ENCODE measurements at places on chromosomes 11 and 22.
A peak's percentile ranks its signal among the peaks of the same experiment; 100 is the strongest.

- no peak for DNase-seq
Measured at GRCh38 chr22:40194656-40195055, 16.9 kb downstream of the TNRC6B start.

DNA sequence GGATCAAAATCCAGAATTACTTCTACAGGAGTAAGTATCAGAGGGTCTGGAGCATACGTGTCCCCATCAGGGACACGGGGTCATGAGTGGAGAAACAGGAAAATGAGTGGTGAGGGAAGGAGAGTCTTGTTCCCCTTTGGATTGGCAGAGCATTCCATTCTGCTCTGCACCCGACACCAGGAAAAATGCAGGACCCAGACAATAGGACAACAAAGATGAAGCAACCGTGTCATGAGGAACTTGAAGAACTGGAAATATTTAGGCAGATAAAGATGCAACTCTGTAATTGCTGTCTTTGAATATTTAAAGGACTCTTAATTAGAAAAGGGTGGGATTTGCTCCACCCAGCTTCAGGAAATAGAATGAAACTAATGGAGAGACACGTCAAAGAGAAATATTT, 89.0 kb upstream of the BLID start:
- DNase-seq, result no peak

- peak; percentile 82 for DNase-seq
Measured at GRCh38 chr11:20367313-20367948, 3.9 kb downstream of the HTATIP2 start.

- DNase-seq, result no peak
Measured at GRCh38 chr11:9568161-9568853, 5.2 kb upstream of the WEE1 start.

DNA sequence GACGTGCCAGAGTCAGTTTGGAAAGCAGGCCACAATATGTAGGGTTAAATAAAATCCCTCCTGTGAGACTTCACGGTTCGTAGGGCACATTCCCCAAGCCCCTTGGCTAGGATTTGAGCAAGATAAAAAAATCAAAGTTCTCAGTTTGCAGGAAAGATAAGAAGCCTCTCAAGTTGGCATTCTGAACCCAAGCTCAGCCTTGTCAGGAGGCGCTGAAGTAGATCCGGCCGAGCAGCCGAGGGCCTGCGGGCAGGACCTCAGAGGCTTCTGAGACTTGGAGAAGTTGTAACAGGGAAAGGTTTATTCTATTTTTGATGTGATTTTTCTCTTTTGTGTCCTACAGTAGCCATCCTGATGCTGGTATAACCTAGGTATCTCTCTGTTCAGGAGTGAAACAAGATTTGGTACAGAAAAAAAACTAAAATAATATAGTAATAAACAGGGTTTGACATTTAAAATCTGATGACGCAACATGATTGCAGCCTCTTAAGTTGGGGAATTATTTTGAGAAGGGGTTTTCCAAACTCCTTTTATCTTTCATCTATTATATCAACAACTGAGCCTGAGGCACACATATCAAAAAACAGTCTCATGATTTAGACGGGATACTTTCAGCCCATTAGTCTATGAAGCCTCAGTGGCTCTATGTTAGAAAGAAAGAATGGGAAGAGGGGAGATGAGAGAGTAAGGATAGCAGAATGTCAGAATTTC, 10.1 kb downstream of the PATE2 start:
- DNase-seq, result no peak

DNA sequence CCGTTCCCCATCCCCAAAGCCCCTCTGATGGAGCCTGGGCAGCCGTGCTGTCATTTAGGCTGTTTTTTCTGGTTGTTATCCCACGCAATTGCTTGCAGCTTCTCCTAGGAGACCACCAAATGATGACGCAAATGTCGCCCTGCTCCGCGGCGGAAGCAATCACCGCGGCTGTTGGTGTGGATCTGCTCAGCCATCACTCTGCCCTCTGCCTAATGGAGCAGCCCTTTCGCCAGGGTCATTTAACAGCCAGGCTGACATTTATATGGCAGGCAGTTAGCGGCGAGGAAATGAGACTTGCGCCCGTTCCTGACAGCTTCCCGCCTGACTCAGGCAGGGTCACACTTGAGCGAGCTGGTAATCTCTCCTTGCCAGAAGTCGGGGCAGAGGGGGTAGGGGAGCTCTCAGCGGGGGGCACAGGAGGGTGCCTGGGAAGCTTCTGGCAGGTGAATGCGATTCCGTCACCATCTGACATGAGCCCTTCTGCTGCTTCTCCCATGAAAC, 97.9 kb upstream of the RTL6 start:
- no peak for DNase-seq

DNA sequence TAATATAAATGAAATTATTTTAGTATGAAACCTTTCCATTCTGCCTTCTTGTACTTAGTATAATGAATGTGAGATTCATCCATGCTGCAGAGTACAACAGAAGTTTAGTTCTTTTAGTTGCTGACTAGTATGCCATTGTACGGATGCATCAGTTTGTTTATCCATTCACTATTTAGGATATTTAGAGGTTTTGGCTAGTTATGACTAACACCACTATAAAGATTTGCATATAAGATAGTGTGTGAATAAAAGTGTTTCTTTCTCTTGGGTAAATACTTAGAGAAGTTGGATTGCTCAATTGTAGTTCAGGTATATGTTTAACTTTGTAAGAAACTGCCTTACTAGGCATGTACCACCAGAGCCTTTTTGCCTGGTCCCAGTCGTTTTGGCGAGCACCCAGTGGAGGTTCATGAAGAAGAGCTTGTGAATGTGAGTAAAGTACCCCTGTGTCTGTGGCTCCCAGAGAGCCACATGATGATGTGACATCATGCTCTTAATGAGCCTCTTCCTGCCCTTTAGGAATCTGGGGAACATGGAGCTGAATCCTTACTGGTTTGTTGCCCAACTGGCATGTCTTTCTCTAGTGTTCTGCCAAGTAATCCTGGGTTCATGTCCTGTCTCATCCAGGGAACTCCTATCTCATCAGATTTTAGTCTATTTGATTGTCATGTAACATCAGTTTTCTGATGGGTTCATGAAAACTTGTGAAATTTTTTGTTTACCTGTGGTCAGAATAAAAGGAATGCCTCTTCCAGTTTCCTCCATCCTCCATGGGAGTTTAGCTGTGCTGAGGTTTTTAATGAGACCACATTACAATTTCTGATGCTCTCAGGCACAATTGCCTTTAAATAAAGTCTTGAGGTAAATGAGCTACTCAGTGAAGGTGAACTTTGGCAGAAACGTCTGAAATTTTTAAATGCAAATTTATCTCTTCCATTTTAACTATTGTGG, 234.8 kb downstream of the CASP12 start:
- DNase-seq, result no peak

GRCh38 chr11:70378506-70379134, 19.7 kb upstream of the CTTN start:
- no peak for DNase-seq

- DNase-seq, result no peak
Measured at GRCh38 chr11:129992161-129992944, 10.3 kb downstream of the PRDM10 start.

GRCh38 chr11:122144752-122145151, 28.7 kb upstream of the BLID start:
- no peak for DNase-seq

- no peak for DNase-seq
Measured at GRCh38 chr22:25081409-25081824, 118.2 kb upstream of the CRYBB3 start.

DNA sequence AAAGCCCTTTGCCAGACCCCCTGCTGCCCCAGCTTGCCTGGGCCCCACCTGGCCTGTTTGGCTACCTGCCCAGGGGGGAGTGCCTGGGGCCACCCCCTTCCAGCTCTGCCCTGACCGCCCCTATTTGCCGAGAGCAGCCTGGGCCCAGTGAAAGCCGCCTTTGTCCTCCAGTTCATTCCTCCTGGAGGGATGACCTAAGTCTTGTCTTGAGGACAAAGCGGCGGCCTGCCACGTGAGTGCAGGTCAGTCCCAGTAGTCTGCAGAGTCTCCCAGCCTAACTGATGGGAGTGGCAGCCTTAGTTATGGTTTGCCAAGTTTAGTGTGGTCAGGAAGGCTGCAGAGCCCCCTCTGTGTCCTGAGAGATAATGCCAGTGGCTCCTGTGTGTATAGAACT, 115.9 kb upstream of the CRYBB3 start:
- DNase-seq, result no peak

All from SW 1271 (cell line).